Aorta (tissue), 5 donors: ENCODE measurements at places on chromosomes 11 and 22. TPM values are rescaled to one million over a fixed set of nuclear protein-coding genes. Genes with fewer than 3 reads are reported as not detected.

The KIF18A gene
- 0.88 TPM for polyA plus RNA-seq

The CARD10 gene
- 2.2 TPM for polyA plus RNA-seq

The CNGA4 gene
- polyA plus RNA-seq: 0.38 TPM

The BTBD18 gene
- polyA plus RNA-seq: 0.05 TPM

The ISX gene
- 6.8 TPM for polyA plus RNA-seq

The FGF4 gene
- not detected for polyA plus RNA-seq

The TMPRSS6 gene
- not detected for polyA plus RNA-seq

The AMBRA1 gene
- 2.6 TPM for polyA plus RNA-seq

The PRR33 gene
- polyA plus RNA-seq: not detected

The SHISAL1 gene
- polyA plus RNA-seq: 0.26 TPM

The PRODH gene
- 1.5 TPM for polyA plus RNA-seq

The TEAD1 gene
- 12.0 TPM for polyA plus RNA-seq

The SPI1 gene
- polyA plus RNA-seq: 6.3 TPM

The CARD18 gene
- not detected for polyA plus RNA-seq

The CARNS1 gene
- polyA plus RNA-seq: 0.38 TPM

The OR5P2 gene
- not detected for polyA plus RNA-seq

The MEI1 gene
- not detected for polyA plus RNA-seq

The TCIRG1 gene
- 485 TPM for polyA plus RNA-seq

The MS4A5 gene
- polyA plus RNA-seq: not detected

The THAP7 gene
- polyA plus RNA-seq: 69.0 TPM

The MOV10L1 gene
- polyA plus RNA-seq: 1.5 TPM

The OSBP gene
- 19.5 TPM for polyA plus RNA-seq

The FGF19 gene
- polyA plus RNA-seq: not detected

The KRTAP5-10 gene
- 0.15 TPM for polyA plus RNA-seq

The ANKK1 gene
- polyA plus RNA-seq: 0.26 TPM

The TRIM5 gene
- 16.0 TPM for polyA plus RNA-seq

The IGSF22 gene
- not detected for polyA plus RNA-seq

The GRIA4 gene
- polyA plus RNA-seq: 0.38 TPM

The GAL3ST3 gene
- not detected for polyA plus RNA-seq

The HMOX1 gene
- 9.6 TPM for polyA plus RNA-seq

The MPZL3 gene
- 0.33 TPM for polyA plus RNA-seq

The OR5M10 gene
- polyA plus RNA-seq: not detected

The C11orf71 gene
- polyA plus RNA-seq: 4.4 TPM

The LRRC56 gene
- polyA plus RNA-seq: 0.25 TPM

The KCNK4 gene
- not detected for polyA plus RNA-seq

The NRIP3 gene
- 1.3 TPM for polyA plus RNA-seq

The TMEM218 gene
- 31.9 TPM for polyA plus RNA-seq

The DNAJB7 gene
- not detected for polyA plus RNA-seq

The MMP1 gene
- not detected for polyA plus RNA-seq

The MAPK8IP2 gene
- polyA plus RNA-seq: under 0.01 TPM

The TRIM34 gene
- 5.1 TPM for polyA plus RNA-seq

The CD3E gene
- 0.43 TPM for polyA plus RNA-seq

The CATSPERZ gene
- polyA plus RNA-seq: not detected
